ENCODE measurements at places on chromosomes 5 and 9. TPM values are rescaled to one million over a fixed set of nuclear protein-coding genes. Genes with fewer than 3 reads are reported as not detected.

DNA sequence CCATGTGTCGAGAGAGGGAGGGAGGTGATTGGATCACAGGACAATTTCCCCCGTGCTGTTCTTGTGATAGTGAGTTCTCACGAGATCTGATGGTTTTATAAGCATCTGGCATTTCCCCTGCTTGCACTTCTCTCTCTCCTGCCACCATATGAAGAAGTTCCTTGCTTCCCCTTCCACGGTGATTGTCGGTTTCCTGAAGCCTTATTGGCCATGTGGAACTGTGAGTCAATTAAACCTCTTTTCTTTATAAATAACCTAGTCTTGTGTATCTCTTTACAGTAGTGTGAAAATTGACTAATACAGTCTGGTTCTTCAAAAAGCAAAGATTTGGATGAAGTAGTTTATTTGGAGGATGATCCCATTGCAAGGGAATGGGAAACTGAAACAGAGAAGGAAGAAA, 11.3 kb upstream of the MIER3 start:
- no peak for DNase-seq

DNA sequence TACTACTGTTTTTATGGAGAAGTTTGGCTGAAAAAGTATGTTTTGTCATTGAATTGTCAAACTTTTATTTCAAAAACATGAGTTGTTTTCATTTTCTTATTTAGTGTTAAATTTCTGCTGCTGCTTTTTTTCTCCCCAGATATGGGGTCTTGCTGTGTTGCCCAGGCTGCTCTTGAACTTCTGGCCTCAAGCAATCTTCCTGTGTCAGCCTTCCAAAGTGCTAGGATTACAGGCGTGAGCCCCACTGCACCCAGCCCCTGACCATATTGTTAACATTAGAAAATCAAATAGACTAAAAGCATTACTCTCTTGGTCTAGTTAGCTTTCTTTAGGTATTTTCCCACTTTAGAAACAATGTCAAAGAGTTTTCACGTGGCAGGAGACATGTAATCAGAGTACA, 215.3 kb downstream of the KDM4C start:
- DNase-seq, result no peak

GRCh38 chr9:93346231-93347112, 105.0 kb upstream of the FAM120A start:
- no peak for DNase-seq

XPA gene
- 21.7 TPM for total RNA-seq

GRCh38 chr5:56159521-56159947, 73.6 kb downstream of the ANKRD55 start:
- peak; percentile 5 for DNase-seq

Data from ureter (tissue), 1 donor.